ENCODE measurements at places on chromosomes 7 and 10.
A peak's percentile ranks its signal among the peaks of the same experiment; 100 is the strongest.

GRCh38 chr10:15084502-15084922 is 4.1 kb downstream of the ACBD7 start:
- H3K4me3 ChIP-seq: no peak overlapping the region
- H3K36me3 ChIP-seq: no peaks in the 10 kb centered on the region
- H3K4me1 ChIP-seq: peaks cover 22% of the 10 kb centered on the region
- peaks cover 10% of the 10 kb centered on the region for H3K27me3 ChIP-seq

- H3K27ac ChIP-seq: no peak overlapping the region
- H3K4me1 ChIP-seq: no peaks in the 10 kb centered on the region
- no peak overlapping the region for H3K4me3 ChIP-seq
- DNase-seq: no peak
These were observed 49.9 kb downstream of the POT1 start for GRCh38 chr7:124879771-124880170.

DNA sequence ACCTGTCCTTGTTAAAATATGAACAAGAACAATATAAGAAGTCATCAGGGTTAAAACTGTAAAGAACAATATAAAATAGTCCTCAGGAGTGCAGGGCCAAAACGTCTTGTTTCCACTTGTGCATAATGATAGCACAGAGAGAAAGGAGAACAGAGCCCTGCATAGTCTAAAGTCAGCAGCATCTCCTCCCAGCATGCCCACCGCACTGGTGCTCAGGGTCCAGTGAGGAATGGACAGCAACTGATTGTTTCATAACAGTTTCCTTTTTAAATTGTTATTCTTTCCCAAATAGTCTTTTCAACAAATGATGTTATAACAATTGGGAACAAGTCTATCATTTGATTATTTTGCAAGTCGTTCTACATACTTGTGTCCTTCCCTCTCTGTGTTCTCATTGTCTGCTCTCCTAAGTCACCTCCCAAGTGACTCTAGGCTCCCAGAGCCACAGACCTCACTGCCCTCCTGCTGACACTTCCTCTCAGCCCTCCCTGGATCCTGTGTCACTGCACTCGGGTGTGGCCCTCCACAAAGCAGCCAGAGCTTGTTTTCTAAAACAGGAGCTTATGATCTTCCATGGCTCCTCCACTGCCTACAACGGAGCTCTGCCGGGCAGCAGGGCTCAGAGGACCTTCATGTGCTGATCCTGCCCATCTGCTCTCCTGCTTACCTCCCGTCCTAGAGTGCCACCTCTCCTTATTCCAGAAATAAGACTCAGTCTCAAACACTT is 27.6 kb downstream of the COBL start:
- H3K27ac ChIP-seq: peak overlapping the region; percentile 65
- H3K4me3 ChIP-seq: no peak overlapping the region
- DNase-seq: no peak
- H3K27me3 ChIP-seq: peaks cover 4% of the 10 kb centered on the region
- no peaks in the 10 kb centered on the region for H3K36me3 ChIP-seq
- H3K4me1 ChIP-seq: peaks cover 25% of the 10 kb centered on the region

GRCh38 chr10:69862882-69863530 is 61.3 kb downstream of the COL13A1 start:
- H3K4me3 ChIP-seq: no peak overlapping the region
- H3K4me1 ChIP-seq: peaks cover 64% of the 10 kb centered on the region
- no peak overlapping the region for H3K27ac ChIP-seq
- H3K36me3 ChIP-seq: no peaks in the 10 kb centered on the region

DNA sequence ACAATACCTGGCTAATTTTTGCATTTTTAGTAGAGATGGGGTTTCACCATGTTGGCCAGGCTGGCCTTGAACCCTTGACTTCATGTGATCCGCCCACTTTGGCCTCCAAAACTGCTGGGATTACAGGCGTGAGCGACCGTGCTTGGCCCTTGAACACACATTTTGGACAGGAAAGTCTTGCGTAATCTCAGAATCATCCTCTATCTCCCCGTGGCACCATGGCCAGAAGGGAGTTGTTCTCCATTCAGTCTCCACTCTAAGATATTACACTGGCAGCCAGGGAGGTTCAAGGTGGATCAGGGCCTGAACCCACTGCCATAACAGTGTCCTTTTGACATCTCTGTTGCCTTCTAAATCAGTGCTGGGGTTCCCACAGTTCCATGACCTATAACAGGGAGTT is 29.2 kb upstream of the GALNTL5 start:
- H3K4me1 ChIP-seq: peaks cover 10% of the 10 kb centered on the region
- no peak overlapping the region for H3K27ac ChIP-seq
- H3K27me3 ChIP-seq: peaks cover 17% of the 10 kb centered on the region
- H3K4me3 ChIP-seq: no peak overlapping the region

- H3K4me3 ChIP-seq: no peak overlapping the region
- H3K27me3 ChIP-seq: peaks cover 16% of the 10 kb centered on the region
- no peaks in the 10 kb centered on the region for H3K36me3 ChIP-seq
- no peak for DNase-seq
- H3K27ac ChIP-seq: no peak overlapping the region
These were observed 10.9 kb downstream of the LDB3 start for GRCh38 chr10:86678999-86679792.

- no peak overlapping the region for H3K4me3 ChIP-seq
- H3K27ac ChIP-seq: no peak overlapping the region
- H3K36me3 ChIP-seq: no peaks in the 10 kb centered on the region
- peaks cover 28% of the 10 kb centered on the region for H3K4me1 ChIP-seq
- DNase-seq: no peak
These were observed 187.8 kb downstream of the PARD3 start for GRCh38 chr10:34627331-34627730.

GRCh38 chr7:137970253-137970975 is 31.5 kb downstream of the CREB3L2 start:
- peaks cover 2% of the 10 kb centered on the region for H3K27me3 ChIP-seq
- no peak overlapping the region for H3K27ac ChIP-seq
- H3K4me3 ChIP-seq: no peak overlapping the region

DNA sequence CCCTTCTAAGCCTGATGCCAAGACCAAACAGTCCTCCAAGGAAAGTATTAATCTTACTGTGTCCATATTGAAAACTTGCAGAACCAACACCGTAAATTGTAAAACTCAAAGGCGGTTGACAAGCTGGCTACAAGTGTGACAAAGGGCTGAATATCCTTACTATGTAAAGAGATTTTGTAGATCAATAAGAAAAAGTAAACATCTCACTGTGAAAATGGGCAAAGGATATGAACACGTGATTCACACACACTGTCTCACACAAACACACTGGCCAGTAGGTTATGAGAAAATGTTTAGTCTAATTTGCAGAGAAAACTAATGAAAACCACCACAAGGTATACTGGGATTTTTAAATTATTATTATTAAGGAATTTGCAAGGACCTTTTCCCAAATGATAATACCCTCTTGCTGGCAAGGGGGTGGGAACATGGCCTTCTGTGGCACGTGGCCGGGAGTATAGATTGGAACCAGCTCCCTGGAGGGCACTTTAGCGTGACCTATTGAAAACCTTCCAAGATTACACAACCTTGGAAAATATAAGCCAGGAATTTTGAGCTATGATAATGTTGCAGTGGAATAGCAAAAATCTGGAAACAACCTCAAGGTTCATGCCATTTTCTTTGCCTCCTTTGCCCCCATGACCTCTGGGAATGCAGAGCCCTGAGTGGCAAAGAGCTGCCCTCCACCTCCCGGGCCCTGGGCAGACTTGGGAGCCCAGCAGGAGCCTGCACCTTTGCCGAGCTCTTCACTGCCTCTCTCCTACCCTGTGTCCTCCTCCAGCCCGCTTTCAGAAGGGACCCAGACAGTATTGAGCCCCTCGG is 26.2 kb upstream of the SLC29A3 start:
- peak overlapping the region; percentile 78 for H3K27ac ChIP-seq
- no peak for DNase-seq
- no peaks in the 10 kb centered on the region for H3K4me1 ChIP-seq
- peaks cover 2% of the 10 kb centered on the region for H3K27me3 ChIP-seq
- no peak overlapping the region for H3K4me3 ChIP-seq

GRCh38 chr10:66292456-66292855 is 633.4 kb upstream of the LRRTM3 start:
- no peaks in the 10 kb centered on the region for H3K27me3 ChIP-seq
- H3K4me3 ChIP-seq: no peak overlapping the region
- H3K36me3 ChIP-seq: no peaks in the 10 kb centered on the region

DNA sequence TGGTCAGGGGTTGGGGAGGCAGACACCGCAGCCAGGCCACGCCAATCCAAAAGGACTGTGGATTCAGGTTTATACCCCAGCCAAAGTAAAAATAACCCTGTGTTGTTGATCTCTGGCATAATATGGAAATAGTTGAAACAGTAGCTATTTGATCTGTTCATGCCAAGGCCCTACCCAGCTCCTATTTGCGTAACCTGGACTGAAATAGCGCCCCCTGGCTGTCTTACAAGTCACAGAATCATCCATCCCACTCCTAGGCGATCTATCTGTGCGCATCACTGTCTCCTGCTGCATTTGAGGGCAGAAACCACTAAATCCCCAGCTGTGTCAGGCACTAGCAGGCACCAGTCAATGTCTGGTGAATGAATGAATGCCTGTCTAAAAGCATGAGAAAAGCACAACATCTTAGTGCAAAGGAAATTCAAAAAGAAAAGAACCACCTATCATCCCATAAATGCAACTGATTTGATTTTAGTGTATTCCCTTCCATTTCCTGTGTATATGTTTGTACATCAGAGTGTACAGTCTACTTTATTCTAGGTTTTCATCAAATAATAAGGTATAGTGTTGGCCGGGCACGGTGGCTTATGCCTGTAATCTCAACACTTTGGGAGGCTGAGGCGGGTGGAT is 160.0 kb downstream of the SLIT1 start:
- no peak overlapping the region for H3K27ac ChIP-seq
- no peaks in the 10 kb centered on the region for H3K36me3 ChIP-seq
- peak; percentile 51 for DNase-seq
- H3K27me3 ChIP-seq: no peaks in the 10 kb centered on the region
- H3K4me3 ChIP-seq: no peak overlapping the region

DNA sequence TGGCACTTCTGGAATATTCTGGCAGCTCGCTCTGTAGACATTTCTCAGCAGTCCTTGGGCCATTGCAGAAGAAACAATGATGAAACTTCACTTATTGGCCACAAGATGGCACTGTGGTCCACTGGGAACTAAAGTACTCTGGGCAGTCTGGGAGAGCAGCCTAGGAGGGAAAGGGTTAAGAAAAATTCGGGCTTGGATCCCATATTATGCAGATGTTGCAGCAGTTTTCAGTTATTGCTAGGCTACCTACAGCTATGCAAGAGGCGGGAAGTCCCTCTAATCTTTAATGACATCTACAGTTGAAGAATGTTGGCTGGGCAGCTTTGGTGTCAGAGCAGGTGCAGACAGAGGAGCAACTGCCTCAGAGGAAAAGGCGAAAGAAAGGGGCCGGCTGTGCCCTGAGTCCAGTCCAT is 201.7 kb upstream of the PRSS58 start:
- H3K27ac ChIP-seq: no peak overlapping the region
- H3K36me3 ChIP-seq: no peaks in the 10 kb centered on the region
- no peaks in the 10 kb centered on the region for H3K4me1 ChIP-seq
- peak; percentile 27 for DNase-seq
- H3K27me3 ChIP-seq: peaks cover 9% of the 10 kb centered on the region

DNA sequence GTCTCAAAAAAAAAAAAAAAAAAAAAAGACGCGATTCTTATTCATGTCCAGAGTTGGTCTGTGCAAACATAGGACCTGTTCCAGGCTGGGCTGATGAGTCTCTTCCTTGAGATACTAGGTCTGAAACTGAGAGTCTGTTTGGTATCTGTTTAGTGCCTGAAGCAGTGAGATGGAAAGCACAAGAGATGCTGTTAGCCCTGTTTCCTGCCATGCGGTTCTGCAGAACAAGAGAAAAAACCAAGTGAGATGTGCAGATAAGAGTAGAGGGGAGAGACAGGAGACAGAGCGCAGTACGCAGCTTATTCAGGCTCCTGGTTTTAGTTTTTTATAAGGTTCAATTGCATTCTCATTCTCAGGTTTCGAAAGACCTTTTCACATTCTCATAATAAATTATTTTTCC is 85.8 kb upstream of the PRKCQ start:
- no peak for DNase-seq
- H3K27me3 ChIP-seq: peaks cover 7% of the 10 kb centered on the region
- H3K4me1 ChIP-seq: no peaks in the 10 kb centered on the region
- H3K27ac ChIP-seq: no peak overlapping the region
- no peaks in the 10 kb centered on the region for H3K36me3 ChIP-seq

DNA sequence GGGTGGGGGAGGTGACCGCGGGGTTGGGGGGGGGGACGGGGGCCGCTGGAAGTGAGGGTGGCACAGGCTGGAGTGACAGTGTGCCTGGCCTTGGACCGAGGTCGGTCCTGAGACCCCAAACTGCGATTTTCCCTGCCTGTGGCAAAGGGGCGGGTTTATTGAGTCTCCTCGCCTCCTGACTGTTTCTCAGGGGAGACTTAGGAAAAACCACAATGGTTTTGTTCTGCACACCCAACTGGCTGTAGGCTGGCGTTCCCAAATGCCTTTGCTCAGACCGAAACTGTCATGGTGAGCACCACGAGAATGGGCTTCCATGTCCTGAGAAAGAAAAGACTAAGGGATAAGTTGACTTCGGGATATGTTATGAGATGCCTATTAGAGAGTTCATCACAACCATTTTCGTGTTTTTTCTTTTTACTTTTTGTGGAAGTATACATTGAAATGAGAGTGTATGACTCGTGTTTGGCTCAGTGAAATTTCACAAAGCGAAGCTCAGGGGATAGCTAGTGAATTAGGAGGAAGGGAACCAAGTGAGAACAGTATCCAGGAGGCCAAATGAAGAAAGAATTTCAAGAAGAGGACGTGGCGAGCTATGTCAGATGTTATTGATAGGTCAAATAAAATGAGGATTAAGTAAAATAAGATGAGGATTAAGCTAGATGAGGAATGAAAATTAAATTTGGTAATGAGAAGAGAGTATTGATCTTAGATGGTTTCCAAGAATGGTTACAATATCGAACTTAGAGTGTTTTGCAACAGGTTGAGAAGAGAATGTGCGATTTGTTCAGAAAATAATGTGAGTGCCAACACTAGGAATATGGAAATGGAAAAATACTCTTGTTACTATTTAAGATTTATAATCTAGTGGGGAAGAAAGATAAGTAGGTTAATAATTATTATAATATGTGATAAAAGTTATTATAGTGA is 918 bp downstream of the NET1 start:
- H3K27ac ChIP-seq: no peak overlapping the region
- H3K4me1 ChIP-seq: peaks cover 4% of the 10 kb centered on the region
- no peak for DNase-seq
- peaks cover 3% of the 10 kb centered on the region for H3K27me3 ChIP-seq
- H3K36me3 ChIP-seq: no peaks in the 10 kb centered on the region
- H3K4me3 ChIP-seq: no peak overlapping the region

DNA sequence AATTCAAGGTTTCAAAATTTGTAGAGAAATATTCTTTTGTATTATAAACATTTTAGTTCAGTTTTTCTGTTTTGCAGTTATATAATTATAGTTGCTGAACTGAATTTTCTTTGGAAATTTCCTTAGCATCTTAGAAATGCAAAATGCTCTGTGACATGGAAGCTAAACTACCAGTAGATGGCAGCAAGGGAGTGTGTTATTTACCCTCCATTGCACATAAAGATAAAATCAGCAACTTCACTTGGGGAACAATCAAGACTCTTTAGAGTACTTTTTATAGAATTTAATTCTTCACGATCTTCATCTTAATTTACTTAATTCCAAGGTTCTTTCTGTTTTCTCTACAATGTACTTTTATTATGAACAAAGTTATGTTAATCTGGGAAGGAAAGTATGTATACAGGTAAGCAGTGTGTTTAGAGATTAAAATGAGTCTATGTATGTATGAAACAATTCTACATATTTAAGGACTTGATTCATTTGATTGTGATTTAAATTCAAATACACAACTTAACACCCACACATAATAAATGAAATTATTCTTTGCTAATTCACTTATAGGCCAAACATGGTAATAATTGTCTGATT is 404.2 kb downstream of the THSD7A start:
- H3K27ac ChIP-seq: no peak overlapping the region
- H3K4me1 ChIP-seq: peaks cover 5% of the 10 kb centered on the region
- H3K36me3 ChIP-seq: no peaks in the 10 kb centered on the region
- H3K4me3 ChIP-seq: no peak overlapping the region

- no peak for DNase-seq
- H3K27ac ChIP-seq: no peak overlapping the region
- H3K4me3 ChIP-seq: no peak overlapping the region
These were observed 53.6 kb upstream of the DYNC1I1 start for GRCh38 chr7:95718577-95719410.

All from nephron progenitor cell (in vitro differentiated cells).